ENCODE measurements at places on chromosomes 3 and 15.

DNA sequence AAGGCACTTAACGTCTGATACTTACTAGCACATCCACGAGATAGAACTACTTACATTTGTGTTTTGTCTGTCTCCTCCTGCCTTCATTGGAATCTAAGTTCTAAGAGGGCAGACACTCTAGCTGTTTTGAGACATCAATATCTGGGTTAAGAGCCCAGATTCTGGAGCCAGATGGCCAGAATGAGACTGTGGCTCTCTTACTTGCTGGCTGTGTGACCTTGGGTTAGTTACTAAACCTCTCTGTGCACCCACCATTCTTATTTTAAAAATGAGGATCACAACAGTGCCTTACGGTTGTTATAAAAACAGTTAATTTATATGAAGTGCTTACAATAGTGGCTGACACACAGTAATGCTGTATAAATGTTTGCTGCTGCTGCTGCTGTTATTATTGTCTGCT is 7.7 kb downstream of the STARD5 start:
- no peak for DNase-seq

DNA sequence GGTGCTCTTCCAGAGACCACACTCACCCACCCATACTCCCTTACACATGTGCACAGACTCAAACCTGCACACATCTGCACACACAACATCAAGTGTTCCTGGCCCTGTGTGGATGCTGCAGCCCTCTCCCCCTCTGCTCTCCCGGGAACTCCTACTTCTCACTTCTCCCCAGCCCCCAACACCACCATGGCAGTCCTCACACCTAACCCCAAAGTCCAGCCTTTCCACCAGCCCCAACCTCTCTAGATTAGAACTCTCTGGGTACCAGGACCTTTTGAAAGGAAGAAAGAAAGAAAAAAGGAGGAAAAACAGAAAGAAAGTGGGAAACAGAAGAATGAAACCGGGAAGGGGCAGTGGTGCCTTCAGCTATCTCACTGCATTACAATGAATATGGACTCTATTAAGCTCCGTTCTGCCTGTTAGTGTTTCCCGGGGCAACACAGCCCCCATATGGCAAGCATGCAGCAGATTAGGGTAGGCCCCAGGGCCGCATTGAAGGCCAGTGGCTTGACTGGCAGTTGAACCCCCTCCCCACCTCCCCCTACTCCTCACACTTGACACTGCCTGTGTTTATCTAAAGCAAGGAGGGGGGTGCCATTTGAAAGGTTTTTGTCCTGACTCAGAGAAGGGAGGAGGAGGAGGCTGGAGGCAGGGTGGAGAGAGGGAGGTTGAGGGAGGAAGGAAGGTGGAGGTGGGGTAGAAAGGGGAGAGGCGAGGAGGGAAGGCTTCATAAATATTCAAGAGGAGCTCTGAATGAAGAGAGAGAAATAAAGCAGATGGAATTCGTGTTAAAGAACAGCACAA is 30.1 kb downstream of the BOC start:
- DNase-seq = no peak

GRCh38 chr3:47433796-47434195 is 41.9 kb downstream of the SCAP start:
- no peak for DNase-seq

- DNase-seq = peak; percentile 66
These were observed at the start of gene CLASP2 for GRCh38 chr3:33717866-33718594. TSS of gene CLASP2 (minus strand) at chr3:33718254. CDS start at chr3:33718002, 252 bp downstream.

GRCh38 chr3:142224482-142225072 is 808 bp downstream of the GK5 start:
- DNase-seq = no peak

- no peak for DNase-seq
These were observed 56.5 kb downstream of the BSN start for GRCh38 chr3:49610666-49611280.

DNA sequence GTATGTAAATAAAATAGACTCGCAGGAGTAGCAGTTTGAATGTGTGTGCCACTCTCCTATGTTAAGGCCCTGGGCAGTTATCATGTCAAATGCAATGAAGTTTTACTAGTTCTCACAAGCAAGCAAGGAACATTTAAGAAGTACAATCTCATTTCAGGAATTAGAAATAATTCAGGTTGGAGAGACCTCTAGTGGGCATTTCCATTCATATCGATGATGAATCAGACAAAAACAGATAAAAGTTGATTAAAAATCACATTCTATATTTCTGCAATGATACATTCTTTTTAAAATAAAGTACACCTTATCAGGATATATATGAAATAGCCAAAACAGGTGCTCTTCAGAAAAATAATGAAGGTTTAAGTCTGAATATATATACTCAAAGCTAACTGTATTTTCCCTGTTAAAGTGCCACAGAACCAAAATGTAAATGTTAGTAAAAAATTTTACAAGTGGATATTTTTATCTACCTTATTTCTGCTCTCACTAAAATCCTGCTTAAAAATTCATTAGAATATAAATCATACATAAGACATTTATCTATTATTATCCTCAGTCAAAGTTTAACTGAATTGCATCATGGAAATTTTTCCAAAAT is 492.4 kb upstream of the FRG2C start:
- no peak for DNase-seq

DNA sequence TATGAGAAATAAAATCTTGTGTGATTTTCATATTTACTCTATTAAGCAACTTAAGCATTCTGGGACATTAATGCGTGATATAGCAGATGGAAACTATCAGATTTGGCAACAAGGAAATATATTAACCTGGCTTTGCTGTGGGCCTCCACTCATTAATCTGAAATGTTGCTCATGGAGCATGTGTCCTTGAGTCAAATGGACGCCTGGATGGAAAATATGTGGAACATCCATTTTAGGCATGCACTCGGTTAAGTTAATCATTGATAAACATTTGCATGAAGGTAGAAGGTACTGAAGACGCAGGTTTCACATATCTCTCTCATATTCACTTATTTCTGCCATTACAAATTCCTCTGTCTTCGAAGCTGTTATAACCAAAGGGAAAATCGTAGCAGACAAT is 246.1 kb downstream of the NR2F2 start:
- no peak for DNase-seq

- no peak for DNase-seq
These were observed 27.3 kb upstream of the TGFBR2 start for GRCh38 chr3:30578986-30579579.
